Right ventricle myocardium superior (tissue), 1 donor: ENCODE measurements at places on chromosomes 4 and X.

DNA sequence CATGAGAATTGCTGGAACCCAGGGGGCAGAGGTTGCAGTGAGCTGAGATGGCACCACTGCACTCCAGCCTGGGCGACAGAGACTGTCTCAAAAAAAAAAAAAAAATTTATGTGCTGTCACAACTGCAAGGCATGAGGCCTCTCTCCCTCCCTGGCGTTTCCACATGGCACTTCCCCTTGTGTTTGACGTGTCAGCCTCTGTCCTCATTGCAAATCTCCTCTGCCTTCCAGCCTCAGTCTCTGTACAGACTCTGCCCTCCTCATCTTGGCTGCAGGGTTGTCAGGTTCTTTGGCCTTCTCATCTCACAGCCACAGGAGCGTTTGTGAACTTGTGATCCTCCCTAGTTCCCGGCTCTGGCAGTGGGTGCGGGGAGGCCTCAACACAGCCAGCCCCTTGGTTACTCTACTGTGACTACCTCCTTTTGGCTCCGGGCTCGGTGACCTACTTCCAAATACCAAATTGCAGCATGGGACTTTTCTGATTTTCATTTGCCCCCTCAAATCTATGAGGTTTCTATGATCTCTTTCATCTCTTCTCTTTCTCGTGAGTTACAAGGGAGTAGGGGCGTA is 250.0 kb downstream of the CBR4 start:
- peak; percentile 42 for DNase-seq

GRCh38 chr4:167168611-167169010 is 65.7 kb downstream of the SPOCK3 start:
- no peak for DNase-seq

GRCh38 chrX:40304115-40304514 is 206.4 kb upstream of the BCOR start:
- no peak for DNase-seq

DNA sequence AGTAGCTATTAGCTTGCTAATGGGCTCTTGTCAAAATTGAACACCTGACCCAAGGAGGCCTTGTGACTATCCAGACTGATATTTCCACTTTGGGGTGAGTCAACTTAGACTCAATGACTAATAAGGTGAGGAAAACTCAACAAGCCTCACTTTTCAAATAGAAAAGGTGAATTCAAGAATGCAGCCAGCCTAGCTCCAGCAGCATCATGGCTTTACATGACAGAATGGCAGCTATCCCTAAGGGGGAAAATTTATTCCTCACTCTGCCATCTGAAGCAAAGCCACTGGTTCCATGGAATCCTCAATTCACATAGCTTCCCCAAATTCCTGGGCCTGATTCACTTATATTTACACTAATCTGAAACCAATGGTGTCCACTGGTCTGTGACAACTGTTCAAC is 29.1 kb upstream of the RAB9B start:
- no peak for DNase-seq

GRCh38 chr4:142021181-142021580 is 384.8 kb downstream of the IL15 start:
- DNase-seq: no peak

DNA sequence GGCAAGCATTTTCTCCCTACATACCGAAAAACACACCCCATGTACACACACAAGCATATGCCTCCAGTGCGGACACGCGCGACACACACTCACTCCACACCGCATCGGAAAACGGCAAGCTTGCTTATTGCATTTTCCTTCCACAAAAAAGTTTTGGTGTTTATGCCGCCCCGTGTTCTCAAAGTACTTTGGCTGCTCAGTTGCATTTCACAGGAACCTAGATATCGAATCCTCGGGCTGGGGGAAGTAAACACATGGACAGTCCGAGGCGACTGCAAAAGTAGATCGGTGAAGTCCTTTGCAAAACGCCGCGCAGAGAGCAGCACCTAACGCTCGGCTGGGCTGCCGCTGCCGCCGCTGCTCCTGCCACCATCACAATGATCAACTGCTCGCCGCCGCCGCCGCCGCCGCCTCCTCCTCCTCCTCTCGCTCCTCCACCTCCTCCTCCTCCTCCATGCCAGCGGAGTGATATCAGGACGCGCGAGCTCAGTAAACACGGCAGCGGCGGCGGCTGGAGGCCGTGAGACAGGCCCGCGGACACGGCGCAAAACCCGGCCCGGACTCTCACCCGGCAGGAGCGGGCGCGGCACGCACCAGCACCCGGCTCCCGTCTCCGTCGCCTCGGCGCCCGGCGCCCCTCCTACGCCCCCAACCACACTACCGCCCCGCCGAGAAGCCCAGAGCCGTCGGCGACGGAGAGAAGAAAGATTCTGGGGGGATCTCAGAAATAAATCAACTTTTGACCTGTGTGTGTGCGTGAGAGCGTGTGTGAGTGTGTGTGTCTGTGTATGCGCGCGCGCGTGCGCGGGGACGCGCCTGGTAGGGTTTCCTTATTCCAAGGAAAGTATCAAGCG is at the start of gene MAML3:
Gene MAML3, minus strand, starts transcription at position 467 of the 854 bp plus-strand sequence. CDS start 857 bp downstream, outside the sequence.
- DNase-seq: peak; percentile 97

DNA sequence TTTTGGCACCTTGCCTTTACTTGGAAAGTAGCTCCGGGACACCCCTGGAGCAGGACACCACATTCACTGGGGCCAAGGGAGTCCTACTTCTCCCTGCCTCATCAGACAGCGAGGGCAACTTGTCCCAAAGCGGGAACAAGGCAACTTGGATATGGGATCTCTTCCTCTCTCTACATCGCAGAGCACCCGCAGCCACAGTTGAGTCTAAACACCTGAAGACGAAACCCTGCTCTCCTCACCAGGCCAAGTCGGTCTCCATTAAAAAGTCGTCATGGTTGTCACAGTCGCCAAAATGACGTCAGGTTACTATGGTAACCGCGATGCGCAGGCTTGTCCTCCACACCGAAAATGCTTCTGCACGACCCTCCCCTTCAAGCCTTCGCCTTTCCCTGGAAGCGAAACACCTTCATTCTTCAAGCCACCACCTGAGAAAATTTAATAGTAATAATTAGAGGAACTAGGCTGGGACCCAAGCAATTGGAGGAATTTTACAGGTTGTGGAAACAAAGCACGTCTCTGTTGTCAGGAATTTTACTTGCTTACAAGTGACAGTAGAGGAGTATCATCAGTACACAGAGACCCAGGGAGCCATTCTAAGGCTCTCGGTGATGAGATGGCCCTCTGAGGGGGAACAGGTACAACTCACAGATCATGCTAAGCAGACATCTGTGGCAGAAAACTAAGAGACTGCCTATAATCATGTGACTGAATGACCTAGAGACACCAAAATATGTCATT is 30.5 kb upstream of the TCEAL4 start:
- DNase-seq: peak; percentile 40

DNA sequence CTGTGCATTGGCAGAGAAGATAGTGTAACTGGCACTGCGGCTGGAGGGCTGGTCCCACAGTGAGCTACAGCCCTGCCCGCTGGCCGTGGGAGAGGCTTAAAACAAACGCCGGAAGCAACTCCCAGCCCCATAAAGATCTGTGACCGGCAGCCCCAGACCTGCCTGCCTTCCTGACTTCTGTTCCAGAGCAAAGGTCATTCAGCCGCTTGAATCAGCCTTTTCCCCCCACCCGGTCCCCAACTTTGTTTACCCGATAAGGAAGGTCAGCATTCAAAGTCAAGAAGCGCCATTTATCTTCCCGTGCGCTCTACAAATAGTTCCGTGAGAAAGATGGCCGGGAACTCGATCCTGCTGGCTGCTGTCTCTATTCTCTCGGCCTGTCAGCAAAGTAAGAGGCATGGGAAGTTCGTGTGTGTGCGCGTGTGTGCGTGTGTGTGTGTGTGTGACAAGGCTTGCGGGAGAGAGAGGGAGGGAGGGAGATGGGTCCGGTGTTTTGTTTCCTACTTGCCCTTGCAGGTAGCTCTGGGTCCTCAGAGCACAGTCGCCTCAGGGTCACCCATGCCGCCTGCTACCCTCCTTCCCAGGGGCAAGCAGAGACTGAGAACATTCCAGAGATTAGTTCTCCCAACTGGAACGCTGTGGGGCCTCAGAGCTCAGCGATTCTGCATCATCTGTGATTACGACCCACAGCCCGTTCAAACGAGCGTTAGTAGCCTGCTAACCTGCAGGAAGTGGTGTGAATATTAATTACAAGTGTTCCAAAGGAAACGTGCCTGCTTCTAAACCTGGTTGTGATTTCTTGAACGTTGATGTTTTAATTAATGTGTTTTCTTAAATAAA is at the start of gene MGST2:
Gene MGST2, plus strand, starts transcription at position 130 of the 840 bp plus-strand sequence. Its CDS starts 201 bp downstream, at position 331.
- DNase-seq: peak; percentile 88

GRCh38 chr4:181845617-181846016 is 397.6 kb upstream of the TENM3 start:
- no peak for DNase-seq
